ENCODE measurements at places on chromosomes 16 and 17. TPM values are rescaled to one million over a fixed set of nuclear protein-coding genes. Genes with fewer than 3 reads are reported as not detected.

Gene SCNN1B
- polyA plus RNA-seq: 2.5 TPM

Gene MGRN1
- 21.5 TPM for polyA plus RNA-seq

Gene TPSG1
- not detected for polyA plus RNA-seq

Gene CNTNAP1
- 7.5 TPM for polyA plus RNA-seq

Gene COL1A1
- 260 TPM for polyA plus RNA-seq

Gene CCL13
- 0.59 TPM for polyA plus RNA-seq

Gene SOX9
- polyA plus RNA-seq: 0.12 TPM

Gene RPUSD1
- polyA plus RNA-seq: 13.1 TPM

Gene UNK
- polyA plus RNA-seq: 34.9 TPM

Gene CCDC154
- polyA plus RNA-seq: 1.1 TPM

Gene KRT24
- not detected for polyA plus RNA-seq

Gene RRAD
- polyA plus RNA-seq: 2.3 TPM

Gene PSMC3IP
- polyA plus RNA-seq: 7.2 TPM

Gene GLP2R
- 0.50 TPM for polyA plus RNA-seq

Gene VMO1
- polyA plus RNA-seq: 1.1 TPM

Gene ABCC1
- 17.3 TPM for polyA plus RNA-seq
